ENCODE measurements at places on chromosomes 7 and 10.

DNA sequence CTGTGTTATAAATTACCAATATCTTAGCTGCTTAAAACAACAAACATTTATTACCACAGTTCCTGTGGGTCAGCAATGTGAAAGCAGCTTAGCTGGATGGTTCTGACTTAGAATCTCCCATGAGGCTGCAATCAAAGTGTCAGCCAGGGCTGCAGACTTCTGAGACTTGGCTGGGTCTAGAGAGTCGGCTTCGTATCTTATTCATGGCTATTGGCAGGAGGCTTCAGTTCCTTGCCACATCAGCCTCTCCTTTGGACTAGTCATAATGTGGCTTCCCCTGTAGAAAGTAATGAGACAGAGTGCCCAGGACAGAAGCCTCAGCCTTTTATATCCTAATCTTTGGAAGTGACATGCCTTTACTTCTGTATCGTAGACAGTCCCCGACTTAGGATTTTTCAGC is 27.3 kb downstream of the RALA start:
- DNase-seq = no peak

DNA sequence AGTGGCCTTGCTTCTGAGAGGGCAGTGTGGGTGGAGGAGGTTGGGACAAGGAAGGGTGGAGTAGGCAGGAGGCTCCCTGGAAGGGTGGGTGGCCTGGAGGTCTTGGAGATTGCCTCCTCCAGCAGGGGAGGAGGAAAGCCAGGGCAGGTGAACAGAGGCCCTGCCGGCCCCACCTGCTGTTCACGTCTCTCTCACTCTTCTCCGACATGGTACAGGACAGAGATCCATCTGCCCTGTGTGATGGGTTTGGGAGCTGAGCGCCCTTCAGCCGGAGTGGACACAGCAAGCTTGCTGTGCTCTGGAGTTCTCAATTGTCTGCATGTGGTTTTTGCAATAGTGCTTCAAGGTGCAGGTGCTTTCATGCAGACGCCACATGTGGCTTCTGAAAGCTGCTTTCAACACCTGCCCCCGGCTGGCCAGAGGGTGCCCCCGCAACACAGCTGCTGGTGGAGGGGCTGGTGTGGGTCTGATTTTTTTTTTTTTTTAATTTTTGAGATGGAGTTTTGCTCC is 82.8 kb upstream of the GNA12 start:
- no peak for DNase-seq

DNA sequence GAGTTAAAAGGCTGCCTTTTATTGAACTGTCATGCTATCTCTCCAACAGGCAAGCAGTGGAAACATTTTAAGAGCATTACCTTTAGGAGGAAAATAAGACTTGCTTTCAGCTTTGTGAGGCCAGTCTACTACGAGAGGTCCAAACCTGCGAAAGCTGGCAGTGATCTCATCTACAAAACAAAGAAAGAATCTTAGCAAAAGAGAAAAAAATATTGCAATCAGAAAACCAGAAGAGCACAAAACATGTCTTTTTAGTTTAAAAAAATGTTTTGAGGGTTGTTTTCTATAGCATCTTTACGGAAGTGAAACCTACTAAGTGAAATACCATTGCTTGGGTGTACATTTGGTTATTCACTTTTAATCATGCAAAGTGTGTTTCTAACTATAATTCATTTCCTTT is 147.9 kb downstream of the CPEB3 start:
- no peak for DNase-seq

- DNase-seq = no peak
Measured at GRCh38 chr7:1930381-1931065, 260.4 kb downstream of the ELFN1 start.

GRCh38 chr10:54903745-54904144 is 102.7 kb upstream of the PCDH15 start:
- DNase-seq = no peak

- DNase-seq = no peak
Measured at GRCh38 chr7:42400961-42401360, 164.0 kb upstream of the GLI3 start.

DNA sequence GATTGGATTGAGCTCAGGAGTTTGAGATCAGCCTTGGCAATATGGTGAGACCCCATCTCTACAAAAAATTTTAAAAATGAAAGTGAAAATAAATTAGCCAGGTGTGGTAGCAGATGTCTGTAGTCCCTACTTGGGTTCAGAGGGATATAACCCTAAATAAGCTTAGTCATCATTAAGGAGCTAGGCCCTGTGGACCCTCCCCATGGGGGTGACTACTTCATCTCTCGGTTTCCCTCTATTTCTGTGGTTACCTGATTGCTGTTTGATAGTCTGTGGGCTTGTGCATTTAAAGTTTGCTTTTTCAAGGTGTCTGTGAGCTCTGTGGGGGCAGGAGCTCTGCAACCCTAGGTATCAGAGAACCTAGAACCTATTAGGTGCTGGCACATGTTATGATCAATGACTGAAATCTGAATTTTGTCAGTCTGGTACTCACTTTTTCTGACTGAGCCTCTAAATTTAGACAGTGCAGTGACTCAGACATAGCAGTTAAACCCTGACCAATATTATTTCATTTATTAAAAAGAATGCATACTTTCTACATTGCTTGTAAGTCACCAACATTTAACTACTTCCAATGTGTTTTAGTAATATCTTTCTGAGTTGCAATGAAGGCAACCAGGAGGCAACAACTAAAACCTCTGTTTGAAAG is 8.1 kb upstream of the CUZD1 start:
- DNase-seq = no peak

DNA sequence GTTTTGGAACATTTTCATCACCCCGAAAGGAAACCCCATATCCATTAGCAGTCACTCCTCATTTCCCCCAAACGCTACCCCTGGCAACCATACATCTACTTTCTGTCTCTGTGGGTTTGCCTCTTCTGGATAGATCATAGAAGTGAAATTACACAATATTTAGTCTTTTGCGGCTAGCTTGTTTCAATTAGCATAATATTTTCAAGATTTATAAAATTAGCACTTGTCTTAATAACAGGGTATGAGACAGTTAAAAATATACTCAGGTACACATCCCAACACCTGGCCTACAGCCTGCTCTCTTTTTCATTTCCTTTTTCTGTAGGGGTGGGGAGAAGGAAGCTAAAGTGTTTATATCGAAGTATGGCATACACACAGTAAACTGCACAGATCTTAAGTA is 81.4 kb upstream of the LRGUK start:
- DNase-seq = no peak

- no peak for DNase-seq
Measured at GRCh38 chr10:106198275-106198674, 966.2 kb downstream of the SORCS1 start.

DNA sequence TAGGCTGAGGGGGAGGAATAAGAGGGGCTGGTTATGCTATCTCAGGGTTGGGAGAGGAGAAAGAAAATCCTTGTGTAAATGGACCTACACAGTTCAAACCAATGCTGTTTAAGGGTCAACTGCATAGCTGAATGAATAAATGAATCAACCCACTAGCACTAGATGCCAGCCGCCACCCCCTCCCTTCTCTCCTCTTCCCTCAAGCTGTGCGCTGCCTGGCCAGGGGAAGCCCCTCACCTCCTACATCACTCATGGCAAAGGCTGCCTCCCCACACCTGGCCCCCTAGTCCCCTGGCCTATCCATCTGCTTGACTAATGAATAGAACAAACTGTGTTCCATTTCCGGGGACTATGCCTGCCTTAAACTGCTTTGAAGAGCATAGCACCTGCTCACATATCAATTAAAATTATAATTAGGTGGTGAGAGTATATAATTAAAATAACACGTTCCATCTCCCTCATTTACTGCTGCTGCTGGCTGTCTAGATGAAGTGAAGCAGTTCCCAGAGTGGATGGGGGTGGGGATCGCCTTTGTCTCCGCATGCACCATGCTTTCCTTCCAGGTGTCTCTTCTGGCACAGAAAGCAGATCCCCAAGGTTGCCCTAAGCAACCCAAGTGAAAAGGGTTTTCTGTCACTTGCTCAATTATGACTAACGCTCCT is 32.6 kb downstream of the GRID1 start:
- no peak for DNase-seq

- no peak for DNase-seq
Measured at GRCh38 chr7:74051629-74052410, 23.8 kb downstream of the ELN start.

DNA sequence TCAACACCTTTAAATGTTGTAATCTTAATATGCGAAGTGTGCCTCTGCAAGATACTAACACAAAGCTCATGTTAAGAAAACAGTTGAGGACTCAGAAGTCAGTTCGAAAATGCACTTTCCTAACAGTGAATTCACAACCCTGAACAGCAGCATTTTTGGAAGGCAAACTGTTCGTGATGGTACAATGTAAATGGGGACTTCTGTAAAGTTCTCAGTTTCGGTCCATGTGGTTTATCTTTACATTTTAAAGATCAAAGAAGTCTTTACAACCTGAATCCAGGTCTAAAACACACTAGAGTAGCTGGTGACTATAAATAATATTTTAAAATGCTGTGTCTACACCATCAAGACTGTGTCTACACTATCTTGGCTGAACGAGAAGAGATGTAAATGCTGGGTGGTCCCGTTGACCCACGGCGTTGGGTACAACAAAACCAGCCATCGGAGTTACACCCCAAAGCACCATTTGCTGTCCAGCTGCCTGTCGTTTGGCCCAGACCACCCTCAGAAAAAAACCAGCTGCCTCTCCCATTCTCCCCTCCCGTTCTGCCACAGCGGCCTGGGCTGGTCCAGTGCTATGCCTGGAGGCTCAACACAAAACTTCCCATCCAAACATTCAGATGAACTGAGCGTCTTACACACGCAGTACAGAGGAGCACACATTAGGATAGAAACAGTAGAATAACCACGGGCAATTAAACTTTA is 42.9 kb downstream of the MKI67 start:
- DNase-seq = no peak

- no peak for DNase-seq
Measured at GRCh38 chr7:133941496-133941895, 185.6 kb upstream of the LRGUK start.

- no peak for DNase-seq
Measured at GRCh38 chr7:144049491-144049890, 743 bp downstream of the OR2A5 start.

DNA sequence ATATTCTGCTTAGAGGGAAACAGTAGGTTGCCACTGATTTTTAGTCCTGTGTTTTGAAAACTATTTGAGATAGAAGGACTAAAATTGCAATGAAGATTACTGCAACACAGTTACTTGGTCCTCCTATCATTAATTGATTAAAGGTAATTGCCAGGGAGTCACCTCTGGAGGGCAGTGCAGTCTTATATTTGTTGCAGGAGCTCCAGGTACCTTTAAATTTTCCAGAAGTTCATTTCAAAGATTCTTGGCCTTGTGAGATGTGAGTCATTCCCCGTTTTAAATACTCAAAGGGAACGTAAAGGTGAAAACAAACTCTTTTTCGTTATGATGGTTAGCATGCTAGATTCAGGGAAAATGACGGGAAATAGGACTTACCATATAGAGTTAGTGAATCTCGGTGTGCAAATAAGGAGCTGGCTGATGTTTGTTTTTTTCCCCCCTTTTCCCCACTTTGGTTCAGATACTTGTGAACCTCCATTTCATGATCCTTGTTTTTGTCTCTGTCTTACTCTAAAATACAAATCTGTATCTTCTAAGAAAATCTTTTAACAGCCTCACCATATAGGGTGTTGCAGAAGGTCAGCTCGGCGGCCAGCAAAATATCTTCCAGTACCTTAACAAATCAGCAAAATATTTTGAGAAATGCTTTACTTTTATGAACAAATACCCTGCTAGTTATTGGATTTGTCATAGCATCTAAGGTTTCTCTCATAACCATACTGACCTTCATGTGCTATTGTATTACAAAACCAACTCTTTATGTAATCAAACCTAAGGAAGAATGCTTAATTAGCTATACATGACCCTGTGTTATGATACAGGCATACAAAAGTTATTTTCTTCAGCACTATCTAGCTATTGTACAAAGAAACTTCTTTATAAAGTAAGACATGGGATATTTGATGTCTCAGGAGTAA is 143.0 kb upstream of the HDAC9 start:
- DNase-seq = no peak

- no peak for DNase-seq
Measured at GRCh38 chr7:131254211-131254610, 73.5 kb upstream of the MKLN1 start.

GRCh38 chr10:75531571-75532031 is 100.2 kb downstream of the LRMDA start:
- no peak for DNase-seq

DNA sequence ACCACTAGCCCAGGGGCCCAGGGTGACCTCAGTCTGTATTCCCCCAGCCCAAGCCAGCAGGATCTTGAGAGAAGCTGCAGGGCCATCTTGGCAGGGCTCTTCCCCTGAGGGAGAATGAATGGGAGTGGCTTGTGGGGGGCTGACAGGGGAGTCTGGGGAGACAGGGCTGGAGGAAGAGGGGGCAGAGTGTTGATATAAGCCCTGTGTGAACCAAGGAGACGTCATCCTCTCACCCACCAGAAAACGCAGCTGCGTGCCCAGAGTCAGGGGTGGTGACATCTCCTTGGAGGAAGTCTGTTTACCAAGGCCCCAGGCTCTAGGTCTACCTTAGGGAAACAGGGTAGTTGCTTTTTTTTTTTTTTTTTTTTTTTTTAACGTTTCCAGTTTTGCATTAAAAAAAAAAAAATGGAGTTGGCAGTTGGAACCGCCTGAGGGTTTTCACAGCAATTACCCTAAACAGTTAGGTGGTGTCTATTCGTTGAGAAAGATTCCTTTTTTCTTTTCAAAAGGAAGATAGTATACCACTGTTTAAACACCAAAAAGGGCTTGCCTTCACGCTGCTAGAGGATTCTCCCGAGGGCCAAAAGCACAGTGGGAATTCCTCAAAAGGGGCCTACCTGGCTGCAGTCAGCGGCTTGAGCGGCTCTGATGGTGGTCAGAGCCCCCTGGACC is 113.8 kb downstream of the PRPF18 start:
- no peak for DNase-seq

DNA sequence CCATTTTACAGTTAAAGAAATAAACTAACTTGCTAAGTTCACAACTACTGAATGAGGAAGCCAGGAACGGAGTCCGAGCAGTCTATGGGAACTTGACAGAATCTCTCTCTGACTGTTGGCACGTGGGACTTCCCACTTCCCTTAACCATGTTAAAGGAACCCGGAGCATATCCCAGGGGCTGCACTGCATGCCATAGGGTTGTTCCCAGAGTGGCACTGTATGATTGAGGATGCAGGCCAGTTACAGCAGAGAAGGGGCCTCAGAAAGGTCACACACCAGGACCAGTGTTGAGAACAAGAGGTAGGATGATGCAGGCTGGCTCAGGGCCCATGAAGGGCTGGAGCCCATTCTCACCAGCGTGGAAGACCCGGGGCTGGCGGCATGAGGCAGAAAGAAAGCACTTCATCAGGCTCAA is 201.8 kb downstream of the NSUN6 start:
- DNase-seq = no peak

DNA sequence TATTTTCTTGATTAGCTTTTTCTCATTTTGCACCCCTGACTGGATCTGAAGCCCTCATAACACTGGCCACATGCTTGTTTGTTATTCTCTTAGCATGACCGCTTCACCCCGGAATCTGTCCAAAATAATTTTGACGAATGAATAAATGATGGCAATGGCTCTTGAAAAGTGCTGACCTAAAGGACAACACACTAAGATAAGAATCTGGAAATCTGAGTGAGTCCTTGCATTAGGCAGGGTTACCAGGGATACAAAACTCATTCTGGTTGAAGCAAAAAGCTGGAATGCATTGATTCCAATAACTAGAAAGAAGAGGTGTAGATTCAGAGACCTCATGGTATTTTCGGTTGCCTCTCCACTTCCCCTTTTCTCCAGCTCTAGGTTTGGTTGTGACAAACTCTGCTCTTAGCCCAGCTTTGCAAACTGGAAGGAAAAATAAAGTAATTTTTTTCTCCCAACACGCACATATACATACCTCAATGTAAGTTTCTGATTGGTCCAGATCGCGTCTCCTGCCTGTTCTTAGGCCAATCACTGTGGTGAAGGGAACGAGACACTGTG is 157.4 kb downstream of the SKIDA1 start:
- DNase-seq = no peak

- no peak for DNase-seq
Measured at GRCh38 chr7:138358850-138359341, 101.2 kb upstream of the TRIM24 start.

All from stimulated activated CD4-positive, alpha-beta T cell treated with anti-CD3 and anti-CD28 coated beads, Interleukin-1b, Interleukin-23, amount 100 ng/mL, for 24 hours (primary cell).